ENCODE measurements at places on chromosomes 12 and 14.

DNA sequence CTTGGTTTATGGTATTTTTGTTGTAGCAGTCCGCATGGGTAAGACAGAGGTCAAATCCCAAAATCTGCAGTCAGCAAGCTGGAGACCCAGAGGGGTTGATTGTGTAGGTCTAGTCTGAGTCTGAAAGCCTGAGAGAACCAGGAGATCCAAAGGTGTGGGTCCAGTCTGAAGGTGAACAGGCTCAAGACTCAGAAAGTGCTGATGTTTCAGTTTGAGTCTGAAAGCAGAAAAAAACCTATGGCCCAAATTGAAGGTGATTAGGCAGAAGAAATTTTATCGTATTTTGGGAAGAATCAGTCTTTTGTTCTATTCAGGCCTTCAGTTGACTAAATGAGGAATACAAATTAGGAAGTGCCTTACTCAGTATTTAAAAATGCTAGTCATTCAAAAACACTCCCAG is 807.8 kb upstream of the FOXG1 start:
- DNase-seq, result no peak

GRCh38 chr12:104182144-104182543 is 33.4 kb upstream of the TXNRD1 start:
- no peak for DNase-seq

DNA sequence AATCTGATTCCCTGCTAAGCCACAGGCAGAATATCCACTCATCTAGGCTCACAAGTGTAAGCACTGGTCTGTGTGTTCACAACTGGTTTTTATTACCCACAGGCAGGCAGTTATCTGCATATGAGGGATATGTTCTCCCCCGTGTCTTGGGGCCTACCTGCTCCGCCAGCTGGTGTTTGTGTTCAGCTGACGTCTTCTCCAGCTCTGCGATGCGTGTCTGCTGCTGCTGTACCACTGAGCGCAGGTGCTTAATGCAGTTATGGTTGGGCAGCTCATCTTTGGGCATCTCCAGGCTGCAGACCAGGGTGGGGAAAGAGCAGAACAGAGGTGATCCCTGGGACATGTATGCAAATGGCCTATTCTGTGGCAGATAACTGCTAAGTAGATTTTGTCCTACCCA is 13.7 kb downstream of the RNF41 start:
- no peak for DNase-seq

GRCh38 chr12:25518512-25518911 is 34.6 kb downstream of the LMNTD1 start:
- DNase-seq, result no peak

- DNase-seq, result no peak
Measured at GRCh38 chr12:127729381-127729780, 537.6 kb upstream of the TMEM132C start.

- DNase-seq, result no peak
Measured at GRCh38 chr14:24238123-24238522, 4.3 kb downstream of the TINF2 start.

DNA sequence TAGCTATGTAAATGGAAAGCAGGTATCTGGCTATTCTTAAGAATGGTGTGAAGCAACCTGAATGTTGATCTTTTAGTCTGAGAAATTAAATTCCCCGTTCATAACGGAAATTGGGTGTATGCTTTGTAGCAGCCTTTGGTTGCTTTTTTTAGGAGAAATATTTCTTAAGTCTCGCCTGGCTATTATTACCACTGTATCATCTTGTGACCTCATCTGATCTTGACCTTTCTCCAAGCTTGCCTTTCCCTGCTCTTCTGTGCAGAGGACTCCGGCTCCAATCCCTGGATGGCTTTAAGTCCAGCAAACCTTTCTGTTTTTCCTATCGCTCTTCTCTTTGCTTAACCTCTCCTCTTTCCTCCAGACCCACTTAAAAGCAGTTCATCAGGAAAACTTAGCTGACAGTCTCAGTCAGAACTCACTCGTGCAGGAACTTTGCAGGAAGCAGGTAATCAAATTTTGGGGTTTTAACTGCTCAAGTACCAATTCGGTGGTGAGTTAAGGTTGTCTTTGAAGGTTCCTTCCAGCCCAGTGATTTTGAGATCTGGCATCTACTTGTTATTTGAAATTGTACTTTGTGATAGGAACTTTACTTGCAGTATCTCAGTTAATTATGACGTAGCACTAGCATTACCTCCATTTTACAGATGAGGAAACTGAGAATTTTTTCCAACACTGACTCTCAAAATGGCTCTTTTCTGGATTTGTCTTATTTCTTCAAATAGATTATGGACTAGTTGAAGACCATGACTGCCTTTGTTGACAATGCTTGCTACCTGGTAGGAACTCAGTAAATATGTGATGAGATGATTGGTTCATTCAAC is 14.1 kb downstream of the PPFIBP1 start:
- no peak for DNase-seq

DNA sequence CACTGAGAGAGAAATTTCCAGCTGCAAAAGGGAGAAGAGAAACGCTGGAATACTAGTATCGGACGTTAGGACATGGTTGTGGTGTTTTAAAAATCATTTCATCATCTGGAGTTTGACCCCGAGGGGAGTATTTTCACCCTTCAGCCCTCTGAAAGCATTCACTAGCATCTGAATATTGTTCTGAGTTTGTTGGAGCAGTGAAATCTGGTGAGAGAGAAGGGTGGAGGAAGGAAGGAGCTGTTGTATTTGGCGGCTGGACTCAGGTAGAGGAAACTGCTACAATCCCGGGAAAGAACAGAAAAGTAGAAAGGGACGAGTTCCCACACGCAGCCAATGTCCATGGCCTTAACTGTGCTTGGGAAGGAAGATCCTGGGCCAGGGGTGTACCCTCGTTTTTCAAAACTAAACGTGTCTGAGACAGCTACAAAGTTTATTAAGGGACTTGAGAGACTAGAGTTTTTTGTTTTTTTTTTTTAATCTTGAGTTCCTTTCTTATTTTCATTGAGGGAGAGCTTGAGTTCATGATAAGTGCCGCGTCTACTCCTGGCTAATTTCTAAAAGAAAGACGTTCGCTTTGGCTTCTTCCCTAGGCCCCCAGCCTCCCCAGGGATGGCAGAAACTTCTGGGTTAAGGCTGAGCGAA is 896 bp upstream of the CDKN1B start:
- DNase-seq, result no peak

DNA sequence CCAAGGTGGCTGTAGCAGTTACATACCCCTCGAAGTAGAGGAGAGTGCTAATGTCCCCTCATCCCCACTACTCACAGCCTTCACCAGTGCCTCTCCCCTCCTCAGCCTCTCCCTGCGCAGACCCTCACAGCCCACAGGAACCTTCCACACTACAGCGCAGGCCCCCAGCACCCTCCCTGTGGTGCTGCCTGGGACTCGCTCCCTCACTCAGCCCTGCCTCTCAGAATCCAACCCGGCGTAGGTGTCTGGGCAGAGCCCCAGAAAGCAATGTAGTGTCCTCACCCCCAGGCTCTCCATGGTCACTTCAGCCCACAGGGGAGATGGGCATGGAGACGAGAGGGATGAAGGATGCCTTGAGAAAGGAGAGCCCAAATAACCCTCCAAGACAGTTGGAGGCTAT is 10.9 kb upstream of the ZNF740 start:
- DNase-seq, result no peak

DNA sequence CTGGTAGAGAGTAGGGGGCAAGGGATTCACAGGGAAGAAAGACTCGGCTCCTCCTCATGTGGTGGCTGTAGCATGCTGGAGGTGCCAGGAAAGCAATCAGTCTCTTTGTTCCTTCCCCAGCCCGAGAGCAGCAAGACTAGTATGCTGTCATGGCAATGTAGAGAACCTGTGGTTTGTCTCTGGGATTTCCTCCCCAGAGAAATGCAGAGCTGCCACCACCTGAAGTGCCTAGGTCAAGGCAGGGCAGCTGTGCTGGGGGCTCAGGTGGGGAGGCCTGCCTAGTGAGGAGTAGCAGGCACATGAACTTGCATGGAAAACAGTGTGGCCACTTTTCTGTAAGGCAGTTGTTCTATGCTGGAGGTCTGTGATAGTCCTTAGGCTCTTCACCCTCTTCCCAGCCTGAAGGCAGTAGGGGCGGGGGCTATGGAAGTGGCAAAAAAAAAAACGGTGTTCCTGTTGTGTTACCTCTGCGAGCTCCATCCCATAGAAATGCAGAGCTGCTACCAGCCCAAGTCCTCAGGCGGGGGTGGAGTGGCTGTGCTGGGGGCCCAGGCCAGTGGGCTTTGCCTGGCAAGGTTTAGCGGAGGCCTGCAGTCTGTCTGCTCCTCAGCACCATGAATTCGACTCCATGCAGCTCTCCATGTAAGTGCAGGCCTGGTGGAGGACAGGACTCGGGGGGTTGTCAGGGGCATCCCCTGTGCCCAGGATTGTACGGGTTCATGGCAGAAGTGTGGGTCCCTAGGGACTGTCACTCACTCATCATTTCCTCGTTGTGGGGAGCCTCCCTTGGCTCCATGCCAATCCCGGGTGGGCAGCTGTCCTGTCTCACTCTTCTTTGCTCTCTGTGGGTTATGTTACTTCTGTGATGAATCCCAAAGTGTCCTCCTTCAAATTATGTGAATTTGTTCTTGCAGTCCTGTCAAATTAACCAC is 4.1 kb upstream of the CLEC4D start:
- DNase-seq, result no peak

DNA sequence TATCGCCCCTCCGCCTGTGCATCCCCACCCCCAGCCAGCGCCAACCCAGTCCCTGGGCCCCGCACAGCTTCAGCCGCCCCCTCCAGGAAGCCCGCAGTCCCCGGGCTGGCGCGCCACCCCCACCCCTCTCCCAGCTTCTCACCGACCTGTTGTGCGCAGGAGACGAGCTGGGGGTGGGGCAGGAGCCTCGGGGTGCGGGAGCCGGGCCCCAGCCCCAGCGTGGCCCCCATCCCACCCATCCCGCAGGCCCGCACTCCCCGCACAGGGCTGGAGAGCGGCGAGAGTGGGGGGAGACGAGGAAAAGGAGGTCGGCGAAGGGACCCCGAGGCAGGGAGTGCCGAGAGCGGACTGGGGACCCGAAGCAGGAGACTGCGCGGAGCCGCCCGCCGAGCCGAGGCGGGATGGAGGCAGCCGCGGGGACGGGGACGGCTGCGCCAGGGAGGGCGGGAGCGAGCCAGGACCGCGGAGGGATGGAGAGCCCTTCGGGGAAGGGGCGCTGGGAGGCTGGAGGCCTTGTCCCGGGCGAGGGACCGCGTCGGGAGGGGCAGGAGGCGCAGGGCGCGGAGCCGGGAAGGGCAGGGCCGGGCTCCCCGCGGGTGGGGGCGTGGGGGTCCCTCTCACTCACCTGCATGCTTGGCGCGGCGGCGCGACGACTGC is 498 bp downstream of the PIANP start:
- DNase-seq, result no peak

GRCh38 chr14:37559386-37559785 is 35.7 kb downstream of the FOXA1 start:
- DNase-seq, result no peak

- no peak for DNase-seq
Measured at GRCh38 chr14:68306934-68307789, 485.7 kb downstream of the ZFP36L1 start.

GRCh38 chr14:100015251-100015655 is 50.0 kb upstream of the EVL start:
- DNase-seq, result no peak

GRCh38 chr14:74240794-74241651 is 1.8 kb downstream of the VSX2 start:
- DNase-seq, result no peak

DNA sequence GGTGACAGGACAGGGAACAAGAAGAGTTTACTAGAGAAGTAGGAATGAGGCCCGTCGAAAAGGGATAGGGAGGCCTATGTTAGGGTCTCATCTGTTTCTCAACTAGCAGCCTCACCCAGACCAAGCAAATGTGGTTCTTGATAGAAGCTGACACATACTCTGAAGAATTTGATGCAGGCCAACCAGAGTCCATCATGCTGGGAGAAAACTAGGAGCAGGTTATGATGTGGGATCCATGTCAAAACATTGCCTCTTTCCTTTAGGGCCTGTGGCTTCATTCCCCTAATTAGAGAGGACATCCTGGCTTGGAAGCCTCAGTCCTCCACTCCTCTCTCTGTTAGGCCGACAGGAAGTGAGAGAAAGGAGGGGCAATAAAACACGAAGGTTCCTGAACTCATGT is 122.8 kb downstream of the NTF3 start:
- no peak for DNase-seq

GRCh38 chr12:93006471-93007208 is 77.5 kb upstream of the EEA1 start:
- no peak for DNase-seq

DNA sequence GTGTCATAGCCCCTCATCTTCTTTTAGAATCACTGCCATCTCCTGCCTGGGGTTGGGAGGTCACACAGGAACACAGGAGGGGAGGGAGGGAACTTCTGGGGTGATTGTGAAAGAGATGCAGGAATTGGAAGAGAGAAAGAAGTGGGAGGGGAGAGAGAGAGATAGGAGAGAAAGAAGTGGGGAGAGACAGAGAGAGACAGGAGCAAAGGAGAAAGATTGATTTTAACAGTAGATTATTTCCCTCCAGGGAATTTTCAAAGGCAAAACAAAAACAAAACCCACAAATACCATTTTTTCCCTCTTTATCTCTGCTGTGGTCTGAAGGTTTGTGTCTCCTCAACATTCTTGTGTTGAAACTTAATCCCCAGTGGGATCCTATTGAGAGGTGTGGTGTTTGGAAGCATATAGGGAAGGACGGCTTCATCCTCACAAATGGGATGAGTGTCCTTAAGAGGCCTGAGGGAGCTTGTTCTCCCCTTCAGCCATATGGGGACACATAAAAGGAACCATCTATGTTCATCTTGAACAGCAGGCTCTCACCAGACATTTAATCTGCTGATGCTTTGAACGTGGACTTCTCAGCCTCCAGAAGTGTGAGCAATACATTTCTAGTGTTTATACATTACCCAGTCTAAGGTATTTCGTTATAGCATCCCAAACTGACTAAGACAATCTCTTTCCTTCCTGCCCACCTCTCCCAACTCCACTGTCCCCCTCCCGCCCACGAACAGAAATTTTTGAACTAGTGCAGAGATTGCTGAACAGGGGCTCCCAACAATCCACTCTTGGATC is 134.9 kb upstream of the MAX start:
- DNase-seq, result no peak

Data from stimulated activated CD4-positive, alpha-beta T cell treated with anti-CD3 and anti-CD28 coated beads, TNF-alpha, amount 100 ng/mL, for 1 hour (primary cell).